ENCODE measurements at places on chromosomes 7 and 10.

- no peak for DNase-seq
Measured at GRCh38 chr10:89622151-89622550, 22.9 kb downstream of the PANK1 start.

- no peak for DNase-seq
Measured at GRCh38 chr10:5573319-5573950, 48.7 kb downstream of the CALML3 start.

DNA sequence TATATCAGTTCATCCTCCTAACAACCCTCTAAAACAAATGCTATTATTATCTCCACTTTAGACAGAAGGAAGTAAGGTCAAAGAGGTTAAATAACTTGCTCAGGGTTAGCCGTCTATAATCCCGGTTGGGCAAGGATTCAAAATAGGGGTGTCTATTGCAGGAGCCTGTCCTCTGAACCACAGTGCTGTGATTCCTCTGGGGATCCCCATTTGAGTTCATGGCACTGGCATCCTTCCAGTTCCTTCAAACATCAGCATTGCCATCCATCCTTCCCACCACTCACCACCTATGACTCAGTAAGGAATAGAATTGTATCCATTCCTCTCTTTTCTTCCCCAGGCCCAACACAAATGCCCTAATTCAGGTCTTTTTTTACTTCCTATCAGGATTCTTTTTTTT is 25.6 kb downstream of the HPS6 start:
- no peak for DNase-seq

DNA sequence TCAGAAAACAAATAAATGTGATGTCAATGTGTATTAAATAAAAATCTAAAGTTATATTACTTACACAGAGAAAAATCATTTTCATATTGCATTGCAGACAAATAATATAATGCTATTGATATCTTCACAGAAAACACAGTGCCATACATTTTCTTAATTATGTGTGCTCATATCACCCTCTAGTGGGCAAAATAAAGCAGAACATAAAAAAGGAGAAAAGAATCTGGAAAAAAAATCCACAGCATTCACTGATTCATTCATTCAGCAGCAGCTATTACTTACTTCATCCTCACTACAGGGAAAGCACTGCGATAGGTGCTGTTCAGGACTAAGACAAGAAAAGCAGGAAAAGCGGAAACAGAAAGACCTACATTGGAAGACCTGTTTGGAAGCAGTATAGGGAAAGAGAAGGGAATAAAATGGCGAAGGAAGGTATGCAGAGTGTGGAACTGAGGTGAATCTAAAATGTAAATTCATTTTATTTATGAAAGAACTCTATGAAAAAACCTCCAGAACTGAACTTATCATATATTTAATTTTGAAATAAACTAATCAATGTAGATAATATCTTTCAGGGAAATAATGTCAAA is 73.2 kb downstream of the POT1 start:
- DNase-seq = peak; percentile 45

- no peak for DNase-seq
Measured at GRCh38 chr10:14875941-14876340, 2.7 kb upstream of the SUV39H2 start.

GRCh38 chr10:101223274-101224059 is 5.8 kb downstream of the LBX1 start:
- no peak for DNase-seq

DNA sequence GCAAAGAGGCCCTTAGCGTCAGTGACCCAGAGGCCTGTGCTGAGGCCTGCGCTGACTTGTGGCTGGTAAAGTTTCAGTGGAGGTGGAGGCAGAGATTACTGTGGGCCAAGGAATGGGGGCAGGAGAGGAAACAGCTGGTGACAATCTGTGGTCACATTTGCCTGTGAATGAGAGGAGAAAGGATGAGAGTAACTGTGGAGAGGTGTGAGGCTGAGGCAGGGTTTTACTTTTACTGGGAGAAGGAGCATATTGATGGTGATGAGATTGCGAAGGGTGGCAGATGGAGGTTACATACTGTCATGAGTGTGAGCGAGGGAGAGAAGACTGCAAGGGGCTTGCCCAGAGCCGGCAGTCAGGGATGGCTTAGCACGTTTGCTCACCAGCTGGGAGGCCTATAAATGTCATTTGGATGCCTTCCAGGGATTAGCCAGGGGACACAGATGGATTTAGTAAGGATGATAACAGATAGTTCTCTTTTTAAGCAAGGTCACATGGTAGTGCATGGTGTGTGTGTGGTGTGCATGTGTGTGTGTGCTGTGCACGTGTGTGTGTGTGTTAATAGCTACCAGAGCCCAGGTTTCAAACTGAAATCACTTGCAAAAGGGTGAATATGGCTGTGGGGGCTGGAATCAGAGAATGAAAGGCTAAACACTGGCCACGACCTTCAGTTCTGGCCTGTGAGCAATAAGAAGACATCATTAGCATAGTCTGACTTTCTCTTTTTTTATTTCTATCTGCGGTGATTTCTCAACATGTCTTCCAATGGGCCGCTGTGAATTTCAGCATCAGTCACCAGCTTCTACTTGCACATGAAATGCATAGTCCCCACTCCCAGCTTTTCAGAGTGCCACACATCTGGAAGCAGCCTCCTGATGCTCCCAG is 291.5 kb upstream of the ZNF32 start:
- peak; percentile 52 for DNase-seq

DNA sequence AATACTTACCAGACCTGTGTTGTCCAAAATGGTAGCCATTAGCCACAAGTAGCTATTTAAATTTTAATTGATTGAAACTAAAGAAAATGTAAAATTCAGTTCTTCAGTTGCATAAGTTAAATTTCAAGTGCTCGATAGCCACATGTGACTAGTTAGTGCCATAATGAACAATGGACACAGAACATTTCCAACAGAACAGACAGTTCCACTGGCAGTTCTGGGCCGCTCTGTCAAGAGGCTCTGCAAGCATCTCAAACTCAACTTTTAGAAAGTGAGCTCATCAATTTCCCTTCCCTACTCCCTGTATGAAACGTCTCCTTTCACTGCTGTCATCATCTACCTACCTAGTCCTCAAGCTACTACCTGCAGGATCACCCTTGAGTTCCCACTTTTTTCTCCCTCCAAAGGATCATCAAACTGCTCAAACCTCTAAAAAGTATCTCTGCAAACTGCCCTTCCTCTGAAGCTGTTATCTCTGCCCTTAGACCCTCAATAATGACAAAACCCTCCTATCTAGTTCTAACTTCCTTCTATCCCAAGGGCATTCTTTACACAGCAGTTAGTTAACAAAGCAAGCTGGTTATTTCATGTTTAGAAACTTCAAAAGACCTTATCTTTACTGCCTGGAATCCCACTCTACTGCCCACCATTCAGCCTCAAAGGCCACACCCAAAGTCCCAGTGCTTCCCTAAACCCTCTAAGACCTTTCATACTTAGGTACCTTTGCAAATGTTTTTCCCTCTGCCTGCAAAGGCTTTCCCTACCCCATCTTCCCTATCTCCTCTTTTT is 20.6 kb downstream of the SHTN1 start:
- DNase-seq = no peak

Data from NCI-H2171 treated with DMSO at 0.1 percent for 48 hours (cell line).